ENCODE measurements at places on chromosomes 16 and 17.

- DNase-seq, result peak; percentile 28
Measured at GRCh38 chr16:78183437-78184237, 84.2 kb downstream of the WWOX start.

DNA sequence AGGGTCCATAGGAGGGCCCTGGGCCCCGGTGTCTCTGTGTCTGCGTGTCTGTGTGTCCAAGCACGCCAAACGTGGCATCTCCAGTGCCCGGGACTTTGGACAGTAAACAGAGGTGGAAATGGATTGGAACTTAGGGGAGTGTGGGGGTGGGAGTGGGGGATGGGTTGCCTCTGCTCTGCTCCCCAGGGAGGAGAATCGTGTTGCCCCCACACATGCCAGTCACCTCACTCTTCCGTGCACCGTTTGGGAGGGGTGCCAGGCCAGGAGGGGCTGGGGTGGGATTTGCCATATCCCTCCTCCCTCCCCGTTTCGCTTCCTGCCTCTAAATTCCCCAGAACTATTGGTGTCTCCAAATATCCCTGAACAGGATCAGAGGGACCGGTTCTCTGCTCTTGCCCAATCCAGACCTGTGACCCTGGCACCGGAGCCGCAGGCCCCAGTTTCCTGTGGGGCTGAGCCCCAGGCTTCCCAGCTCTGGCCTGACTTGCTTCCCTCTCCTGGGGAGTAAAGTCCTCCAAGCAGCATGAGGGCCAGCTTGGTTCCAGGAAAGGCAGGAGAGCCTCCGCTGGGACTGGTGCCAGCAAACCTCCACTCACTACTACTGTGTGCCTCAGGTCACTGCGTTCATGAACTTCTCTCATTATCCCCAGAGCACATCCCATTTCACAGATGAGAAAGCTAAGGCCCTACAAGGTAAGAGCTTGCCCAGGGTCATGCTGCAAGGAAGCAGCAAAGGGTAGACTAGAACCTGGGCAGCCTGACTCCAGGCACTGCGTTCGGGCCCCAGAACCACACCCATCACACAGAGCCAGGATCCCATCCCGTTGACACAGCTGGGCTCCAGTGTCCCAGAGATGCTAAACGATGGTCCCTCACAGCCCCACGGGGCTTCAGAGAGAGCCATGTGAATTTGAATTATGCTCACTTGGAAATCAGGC, at the start of gene ASGR1:
TSS of gene ASGR1 (minus strand) at position 54 of the 938 bp plus-strand sequence. CDS start 807 bp downstream, outside the sequence.
- DNase-seq, result no peak

GRCh38 chr17:39447561-39447960, 3.5 kb downstream of the MED1 start:
- no peak for DNase-seq

- DNase-seq, result no peak
Measured at GRCh38 chr16:57600048-57600835, 28.2 kb upstream of the ADGRG1 start.

DNA sequence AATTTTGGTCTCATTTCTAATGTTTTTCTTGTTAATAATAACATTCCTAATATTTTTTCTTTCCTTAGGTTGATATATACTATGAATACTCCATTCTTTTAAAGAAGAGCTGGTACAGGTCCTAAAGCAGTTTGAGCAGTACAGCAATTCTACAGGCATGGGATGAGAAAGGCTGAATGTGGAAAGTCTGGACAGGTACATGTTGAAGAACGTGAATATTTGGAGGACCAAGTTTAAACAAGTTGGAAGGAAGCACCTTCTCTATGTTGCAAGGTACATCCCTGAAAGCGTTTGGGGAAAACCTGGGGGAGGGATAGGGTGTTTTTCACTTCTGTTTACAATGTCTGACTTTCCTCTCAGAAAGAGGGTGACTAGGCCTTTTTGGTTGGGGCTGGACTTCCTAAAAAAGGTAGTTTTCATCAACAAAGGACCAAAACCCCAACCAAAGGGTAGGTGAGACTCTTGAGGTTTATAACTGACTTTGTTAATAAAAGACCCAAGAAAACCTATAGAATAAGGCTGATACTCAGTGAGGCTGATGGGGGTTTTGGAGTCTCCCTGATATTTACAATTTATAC, 95.9 kb upstream of the AXIN2 start:
- DNase-seq, result no peak

DNA sequence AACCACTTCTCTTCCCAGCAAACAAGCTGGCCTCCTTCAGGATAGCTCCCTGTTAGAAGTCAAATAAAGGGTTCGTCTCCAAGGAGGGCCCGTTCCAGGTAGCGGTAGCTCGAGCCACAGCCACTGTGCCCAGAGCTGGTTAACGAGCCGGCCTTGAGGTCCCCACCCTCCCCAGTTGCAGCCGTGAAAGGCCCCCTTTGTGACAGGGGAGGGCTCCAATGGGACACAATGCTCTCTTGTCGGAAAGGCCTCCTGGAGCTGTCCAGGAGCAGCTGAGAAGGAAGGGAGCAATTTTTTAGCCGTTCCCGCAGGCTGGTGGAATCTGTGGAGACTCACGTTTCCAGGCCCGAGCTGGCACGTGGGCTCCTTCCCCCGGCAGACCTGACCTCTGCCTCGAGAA, 29.9 kb upstream of the FOXF1 start:
- DNase-seq, result no peak

DNA sequence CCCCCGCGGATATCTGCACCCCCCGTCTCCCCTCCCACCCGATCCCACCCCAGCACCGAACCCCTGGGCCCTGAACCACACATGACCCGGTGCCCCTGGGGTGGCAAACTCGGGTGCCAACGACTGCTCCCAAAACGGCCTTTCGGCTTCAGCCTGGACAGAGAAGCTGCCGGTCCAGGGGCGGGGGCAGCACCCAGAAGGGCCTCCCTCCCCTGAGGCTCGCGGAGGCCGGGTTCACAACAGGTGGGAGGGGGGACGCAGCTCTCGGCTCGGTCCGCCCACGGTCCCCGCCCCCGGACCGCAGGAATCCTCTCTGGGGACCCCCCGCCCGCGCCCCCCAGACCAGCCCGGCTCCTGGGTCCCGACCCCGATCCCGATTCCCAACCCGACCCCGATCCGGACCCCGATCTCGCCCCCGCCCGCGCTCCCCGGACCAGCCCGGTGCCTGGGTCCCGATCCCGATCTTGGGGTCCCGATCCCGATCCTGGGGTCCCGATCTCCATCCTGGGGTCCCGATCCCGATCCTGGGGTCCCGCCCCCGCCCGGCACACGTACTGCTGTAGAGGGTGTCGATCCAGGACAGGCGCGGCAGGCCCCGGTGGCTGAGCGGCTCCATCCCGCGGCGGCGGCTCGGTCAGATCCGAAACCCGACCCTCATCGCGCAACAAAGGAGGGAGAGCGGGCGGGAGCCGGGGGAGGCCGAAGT, 516 bp downstream of the ABR start:
- no peak for DNase-seq

- peak; percentile 56 for DNase-seq
Measured at GRCh38 chr17:76816590-76817135, 51.5 kb upstream of the MGAT5B start.

DNA sequence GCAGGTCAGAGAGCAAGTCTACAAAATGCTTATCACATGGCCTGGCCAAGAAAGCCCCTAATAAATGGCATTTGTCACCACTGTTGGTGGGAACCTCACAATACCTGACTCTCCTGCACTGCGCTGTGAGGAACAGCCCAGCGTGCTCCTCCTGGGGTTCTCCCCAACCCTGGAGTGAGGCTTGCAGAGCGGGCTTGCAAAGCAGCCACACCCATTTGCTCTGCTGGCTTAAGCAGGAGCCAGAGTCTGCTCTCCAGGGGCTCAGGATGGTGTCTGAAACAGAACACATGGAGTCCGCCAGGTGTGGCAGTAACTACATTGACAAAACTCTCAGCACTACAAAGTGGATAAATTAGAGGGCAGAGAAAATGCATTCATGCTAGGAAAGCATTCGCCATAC, 331.0 kb upstream of the CCL2 start:
- no peak for DNase-seq
